ENCODE measurements at places on chromosomes 12 and 14.

- DNase-seq: no peak
Observed at GRCh38 chr12:113464852-113465719, 6.6 kb downstream of the LHX5 start.

DNA sequence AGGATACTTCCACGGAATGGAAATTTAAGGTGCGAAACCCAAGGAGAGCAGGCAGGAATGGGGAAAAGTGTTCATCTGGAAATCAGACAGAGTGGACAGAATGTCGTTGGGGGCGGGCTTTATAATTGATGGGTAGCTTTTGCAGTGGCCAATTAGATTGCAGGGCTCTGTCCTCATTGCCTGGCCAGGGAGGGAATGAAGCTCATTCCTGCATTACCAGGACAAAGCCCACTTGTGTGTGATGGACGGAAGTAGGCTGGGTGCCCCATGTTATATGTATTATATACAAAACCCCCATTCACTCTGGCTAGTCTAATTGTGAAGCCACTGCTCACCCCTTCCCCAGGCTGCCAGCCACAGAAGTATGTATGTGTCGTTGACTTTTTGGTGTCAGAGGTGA is 23.6 kb downstream of the ZNF664 start:
- DNase-seq: no peak

DNA sequence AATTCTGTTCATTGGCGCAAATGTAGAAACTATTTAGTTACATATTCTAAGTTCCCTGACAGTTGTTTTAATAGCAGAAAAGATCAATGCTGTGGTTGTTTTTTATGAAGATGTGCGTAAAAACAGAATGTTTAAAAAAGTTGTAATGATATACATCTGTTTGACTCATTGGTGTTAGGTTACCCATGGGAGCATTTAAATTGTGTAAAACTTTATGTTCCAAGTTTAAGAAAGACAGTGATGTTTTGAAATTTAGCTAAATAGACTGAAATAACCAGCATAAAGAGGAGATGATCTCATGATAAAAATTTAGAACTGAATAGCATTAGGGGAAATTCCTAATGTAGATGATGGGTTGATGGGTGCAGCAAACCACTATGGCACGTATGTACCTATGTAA is 3.6 kb downstream of the PELI2 start:
- DNase-seq: no peak

DNA sequence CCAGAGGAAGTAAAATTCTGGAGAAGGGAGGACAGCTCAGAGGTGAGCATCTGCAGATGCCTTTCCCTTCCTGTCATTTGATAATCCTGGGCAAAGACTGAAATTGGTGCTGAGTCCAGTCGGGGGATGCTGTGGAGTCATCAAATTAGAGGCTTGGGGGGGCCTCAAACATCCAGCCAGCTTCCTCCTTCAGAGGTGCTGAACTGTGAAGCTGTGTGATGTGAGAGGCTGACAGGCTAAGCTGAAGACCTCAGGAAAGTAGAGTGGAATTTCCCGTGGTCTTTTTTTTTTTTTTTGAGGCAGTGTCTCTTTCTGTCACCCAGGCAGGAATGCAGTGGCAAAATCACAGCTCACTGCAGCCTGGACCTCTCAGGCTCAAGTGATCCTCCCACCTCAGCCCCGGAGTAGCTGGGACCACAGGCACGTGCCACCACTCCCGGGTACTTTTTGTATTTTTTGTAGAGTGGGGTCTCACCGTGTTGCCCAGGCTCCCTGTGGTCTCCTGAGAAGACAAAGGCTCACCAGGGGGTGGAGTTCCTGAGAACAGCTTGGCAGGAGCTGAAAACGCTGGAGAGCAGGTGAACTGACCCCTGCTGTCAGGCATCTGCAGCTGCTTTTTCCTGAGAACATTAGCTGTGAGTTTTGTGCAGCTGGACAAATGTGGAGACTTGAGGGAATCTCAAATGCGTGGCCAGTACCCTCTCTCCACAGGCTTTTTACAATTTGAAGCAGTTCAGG is 6.1 kb upstream of the TCL1B start:
- no peak for DNase-seq

DNA sequence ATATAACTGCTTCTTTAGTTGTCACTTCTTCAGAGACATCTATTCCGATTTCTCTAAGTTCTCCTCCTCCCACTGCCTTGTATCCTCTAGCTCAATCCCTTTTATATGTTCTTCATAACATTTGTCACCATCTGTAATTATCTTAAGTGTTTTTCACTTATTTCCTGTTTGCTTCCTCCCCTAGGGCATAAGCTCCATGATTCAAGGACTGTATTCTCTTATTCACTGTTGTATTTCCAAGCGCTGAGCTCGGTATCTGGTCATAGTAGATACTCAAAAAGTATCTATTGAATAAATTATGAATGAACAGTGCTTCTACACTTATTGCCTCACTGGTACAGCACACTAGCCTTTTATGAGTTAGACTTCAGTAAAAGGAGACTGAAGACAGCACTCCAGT is 109.0 kb upstream of the TMPO start:
- no peak for DNase-seq

- DNase-seq: peak; percentile 74
Observed at GRCh38 chr14:53963320-53964227, 6.9 kb upstream of the BMP4 start.

- DNase-seq: no peak
Observed at GRCh38 chr12:24134092-24134491, 184.6 kb upstream of the SOX5 start.

- no peak for DNase-seq
Observed at GRCh38 chr12:7141351-7142005, 11.3 kb downstream of the CLSTN3 start.

GRCh38 chr14:88518592-88519512 is 36.0 kb downstream of the PTPN21 start:
- no peak for DNase-seq

- peak; percentile 49 for DNase-seq
Observed at GRCh38 chr12:104414581-104415341, 42.0 kb upstream of the CHST11 start.

GRCh38 chr12:2052826-2053678 is at the start of gene CACNA1C:
TSS of gene CACNA1C (plus strand) at chr12:2052987. CDS start at chr12:2053563, 576 bp downstream.
- DNase-seq: no peak

DNA sequence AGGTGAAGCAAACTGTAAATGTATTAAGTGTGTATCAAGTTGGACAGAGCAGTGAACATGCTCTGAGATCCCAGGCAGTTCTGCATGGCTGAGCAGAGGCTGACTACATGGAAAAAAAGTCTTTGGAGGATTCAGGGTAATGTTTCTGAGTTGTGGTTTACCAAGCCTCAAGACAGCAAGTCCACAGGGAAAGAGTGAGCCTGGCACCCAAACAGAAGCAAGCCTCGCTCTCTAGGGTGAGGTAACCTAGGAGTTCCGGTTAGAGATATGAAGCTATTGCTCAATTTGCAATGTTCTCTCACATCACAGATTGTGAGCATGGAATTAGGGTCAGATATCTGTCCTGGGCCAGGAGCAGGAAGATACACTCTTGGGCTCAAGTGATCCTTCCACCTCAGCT is 158.6 kb downstream of the MON2 start:
- DNase-seq: no peak

GRCh38 chr14:77406086-77406485 is 17.2 kb downstream of the NOXRED1 start:
- no peak for DNase-seq

- DNase-seq: no peak
Observed at GRCh38 chr12:6069437-6070093, 54.9 kb downstream of the VWF start.

DNA sequence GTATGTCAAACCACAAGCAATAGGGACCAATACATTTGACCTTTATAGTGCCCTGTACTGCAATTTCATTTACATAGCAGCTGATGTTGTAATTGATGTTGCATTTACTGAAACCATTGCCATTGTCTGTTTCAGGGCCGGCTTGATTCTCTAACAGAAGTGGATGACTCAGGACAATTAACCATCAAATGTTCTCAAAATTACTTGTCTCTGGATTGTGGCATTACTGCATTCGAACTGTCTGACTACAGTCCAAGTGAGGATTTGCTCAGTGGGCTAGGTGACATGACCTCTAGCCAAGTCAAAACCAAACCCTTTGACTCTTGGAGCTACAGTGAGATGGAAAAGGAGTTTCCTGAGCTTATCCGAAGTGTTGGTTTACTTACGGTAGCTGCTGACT is 216.0 kb downstream of the AKAP6 start:
- no peak for DNase-seq

DNA sequence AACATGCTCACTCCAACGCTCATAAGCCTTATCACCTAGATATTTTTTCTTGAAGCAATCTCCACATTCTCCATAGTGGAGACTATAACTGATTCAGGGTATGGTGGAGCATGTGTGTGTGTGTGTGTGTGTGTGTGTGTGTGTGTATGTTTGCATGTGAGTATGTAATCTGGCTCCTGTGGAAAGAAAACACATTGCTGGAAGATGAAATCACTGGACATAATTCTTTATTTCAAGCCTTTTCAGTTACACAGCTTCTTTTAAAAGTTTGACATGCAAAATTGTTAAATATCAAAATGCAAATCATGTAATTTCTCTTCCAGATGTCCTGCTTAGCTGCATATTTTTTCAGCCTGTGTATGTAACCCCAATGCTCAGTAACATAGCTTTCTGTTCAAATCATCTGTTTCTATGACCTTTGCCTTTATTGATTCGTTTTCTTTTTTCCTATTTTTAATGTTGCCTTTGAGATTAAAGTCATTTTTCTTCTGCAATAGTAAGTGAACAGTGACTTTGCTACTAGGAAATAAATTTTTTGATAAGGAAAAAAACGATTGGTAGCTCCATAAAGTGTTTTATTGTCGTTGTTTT is 80.5 kb upstream of the BTG1 start:
- no peak for DNase-seq

DNA sequence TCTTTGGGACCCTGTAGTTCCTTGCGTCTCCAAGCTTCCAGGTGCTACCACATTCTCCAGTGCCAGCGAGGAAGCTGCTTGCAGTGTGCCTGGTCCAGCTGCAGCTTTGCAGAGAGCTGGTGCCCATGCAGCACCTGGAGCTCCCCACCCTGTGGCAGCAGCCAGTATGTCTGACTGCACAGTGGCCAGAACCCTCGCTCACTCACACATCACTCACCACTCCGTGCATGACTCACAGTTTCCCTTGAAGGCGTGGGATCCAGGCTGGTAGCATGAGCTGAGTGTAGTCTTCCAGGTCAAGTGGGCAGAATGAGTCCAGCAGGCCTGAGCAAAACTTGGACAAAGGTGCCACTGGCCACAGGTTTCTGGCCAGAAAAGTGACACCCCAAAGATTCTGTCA is 33.6 kb downstream of the SDR9C7 start:
- DNase-seq: no peak

GRCh38 chr14:93246534-93246933 is 39.5 kb downstream of the UBR7 start:
- DNase-seq: no peak

GRCh38 chr12:30573145-30573544 is 122.5 kb downstream of the IPO8 start:
- DNase-seq: no peak

DNA sequence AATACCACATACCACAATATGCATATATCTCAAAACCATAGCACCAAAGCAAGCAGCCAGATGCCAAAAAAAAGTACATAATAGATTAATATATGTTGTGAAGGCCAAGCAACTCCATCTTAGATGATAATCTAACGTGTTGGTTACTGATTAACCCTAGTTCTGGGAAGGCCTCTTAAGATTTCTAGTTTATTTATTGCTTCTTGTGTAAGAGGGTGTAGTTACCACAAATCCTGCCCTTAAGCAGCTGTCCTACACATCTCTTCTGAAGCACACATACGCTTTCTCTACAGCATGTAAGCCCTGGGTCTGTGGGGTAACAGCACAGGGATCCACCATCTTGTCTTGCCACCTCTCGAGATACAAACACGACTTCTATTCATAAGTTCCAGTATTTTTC is 236.8 kb upstream of the AVPR1A start:
- DNase-seq: no peak

DNA sequence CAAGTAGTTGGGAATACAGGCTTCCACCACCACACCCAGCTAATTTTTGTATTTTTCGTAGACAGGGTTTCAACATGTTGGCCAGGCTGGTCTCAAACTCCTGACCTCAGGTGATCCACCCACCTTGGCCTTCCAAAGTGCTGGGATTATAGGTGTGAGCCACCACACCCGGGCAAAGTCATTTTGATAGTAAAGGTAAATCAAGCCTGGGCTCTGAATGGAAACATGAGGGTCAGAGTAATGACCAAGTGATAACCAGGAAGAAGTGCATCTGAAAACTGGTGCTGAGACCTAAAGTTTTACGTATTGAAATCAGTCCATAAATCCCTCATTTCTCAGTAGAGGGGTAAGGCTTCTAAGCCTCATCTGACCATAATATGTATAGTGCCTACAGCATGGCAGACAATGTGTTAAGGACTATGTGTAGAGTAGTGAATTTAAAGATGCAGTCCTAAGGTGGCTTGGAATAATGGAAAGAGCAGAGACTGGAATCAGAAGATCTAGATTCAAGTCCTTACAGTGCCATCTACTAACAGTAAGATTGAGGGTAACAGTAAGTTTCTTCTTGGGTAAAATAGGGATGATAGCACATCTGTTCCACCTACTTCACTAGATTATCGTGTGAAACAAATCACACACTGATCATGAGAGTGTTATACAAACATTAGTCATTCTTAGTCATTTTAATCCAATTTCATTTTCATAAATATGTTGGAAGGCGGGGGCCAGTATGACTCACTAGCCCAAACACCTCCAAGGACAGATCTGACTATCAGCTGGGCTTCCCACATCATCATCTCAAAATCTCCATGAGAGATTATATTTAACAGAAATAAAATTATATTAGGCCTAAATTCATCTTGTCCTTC is 11.2 kb downstream of the MAP4K5 start:
- peak; percentile 31 for DNase-seq

- no peak for DNase-seq
Observed at GRCh38 chr12:57131896-57132744, 3.8 kb downstream of the LRP1 start.

DNA sequence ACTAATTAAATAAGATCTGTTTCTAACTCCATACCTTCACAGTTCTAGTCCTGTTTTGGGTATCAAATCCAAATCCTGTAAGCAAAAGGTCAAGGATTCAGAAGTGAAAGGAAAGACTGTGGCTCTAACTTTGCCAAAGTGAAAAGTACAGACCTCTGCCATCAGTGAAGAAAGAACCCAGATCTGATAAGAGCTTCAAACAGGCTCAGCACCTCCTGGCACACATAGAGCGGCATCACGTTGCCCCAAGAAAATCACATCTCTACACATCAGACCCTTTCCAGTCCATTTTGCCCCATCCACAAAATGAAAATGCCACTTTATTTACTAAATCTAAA is 23.2 kb downstream of the CLIP1 start:
- DNase-seq: no peak

DNA sequence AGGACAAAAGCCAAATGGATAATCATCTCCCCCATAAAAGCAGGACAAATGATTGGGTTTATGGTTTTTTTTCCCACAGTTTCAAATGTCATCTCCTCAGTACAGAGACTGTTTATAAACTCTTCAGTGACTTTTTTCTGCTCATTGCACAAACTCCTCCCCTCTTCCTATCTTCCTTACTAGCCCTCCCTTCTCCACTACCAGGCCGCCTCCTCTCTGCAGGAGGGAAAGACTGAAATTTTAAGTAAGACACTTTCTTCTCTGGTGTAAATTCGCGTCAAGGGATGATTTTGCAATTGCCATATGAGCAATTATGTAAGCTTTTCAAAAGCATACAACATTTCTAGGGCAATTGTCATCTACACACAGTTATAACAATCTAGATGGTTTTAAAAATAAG is 37.0 kb downstream of the BTG1 start:
- peak; percentile 54 for DNase-seq

Measured in NCI-H524 (cell line).